ENCODE measurements at places on chromosomes 13 and 19.

GRCh38 chr13:82412749-82413148, 1469.5 kb downstream of the SLITRK1 start:
- DNase-seq: no peak

DNA sequence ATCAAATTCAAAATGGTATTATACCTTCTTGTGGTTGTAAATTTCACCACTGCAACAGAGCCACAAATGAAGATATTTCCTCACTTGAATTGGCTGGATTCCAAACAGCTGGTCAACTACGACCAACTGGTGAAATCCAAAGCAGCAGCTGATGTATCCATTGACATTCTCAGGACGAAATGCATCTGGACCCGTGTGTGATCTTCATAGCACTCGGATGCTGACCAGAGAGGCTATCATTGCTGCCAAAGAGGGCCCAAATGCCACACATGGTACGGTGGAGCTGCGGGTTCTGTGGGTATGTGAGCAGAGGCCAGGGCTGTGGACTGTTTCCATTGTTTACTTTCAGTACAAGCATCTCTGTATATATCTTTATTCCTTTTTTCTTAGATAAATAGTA, 25.6 kb upstream of the PCCA start:
- DNase-seq: peak; percentile 73

- DNase-seq: no peak
These were observed 56.4 kb downstream of the GGACT start for GRCh38 chr13:100532090-100532766.

- no peak for DNase-seq
These were observed 17.9 kb downstream of the SLC25A42 start for GRCh38 chr19:19081642-19082151.

DNA sequence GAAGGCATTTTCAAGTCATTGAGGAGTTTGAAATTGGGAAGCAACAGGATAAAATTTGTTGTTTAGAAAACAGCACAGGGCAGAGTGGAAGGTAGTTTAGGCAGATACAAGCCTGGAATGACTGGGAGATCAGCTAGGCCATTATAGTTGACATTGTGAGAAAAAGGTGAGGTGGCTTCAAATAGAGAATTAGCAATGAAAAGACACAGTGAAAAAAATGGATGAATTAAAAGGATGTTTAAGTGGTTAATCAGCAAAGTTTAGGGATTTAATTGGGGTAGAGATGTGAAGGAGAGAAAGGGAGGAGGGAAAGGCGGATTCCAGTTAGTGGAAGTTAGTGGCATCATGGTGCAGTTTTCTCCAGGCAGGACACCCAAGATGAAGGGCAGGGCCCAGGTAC, 570.5 kb upstream of the GPC6 start:
- DNase-seq: no peak

GRCh38 chr13:51839711-51840540, 5.1 kb downstream of the TMEM272 start:
- no peak for DNase-seq

GRCh38 chr13:99164226-99164625, 36.4 kb upstream of the UBAC2 start:
- DNase-seq: no peak

DNA sequence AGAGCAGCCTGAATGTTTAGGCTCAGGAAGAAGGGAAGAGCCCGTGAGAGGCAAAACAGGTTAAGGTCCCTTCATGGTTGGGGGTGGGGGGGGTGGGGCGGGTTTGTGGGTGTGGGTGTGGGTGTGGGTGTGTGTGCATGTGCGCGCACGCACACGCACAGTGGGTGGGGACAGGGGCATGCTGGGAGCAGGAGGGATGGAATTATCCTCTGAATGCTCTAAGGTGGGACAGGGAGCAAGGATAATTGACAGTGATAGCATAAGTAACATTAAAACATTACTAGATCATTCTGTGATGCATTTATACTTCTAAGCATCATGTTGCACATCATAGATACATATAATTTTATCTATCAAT, 64.7 kb downstream of the CCDC70 start:
- DNase-seq: no peak

DNA sequence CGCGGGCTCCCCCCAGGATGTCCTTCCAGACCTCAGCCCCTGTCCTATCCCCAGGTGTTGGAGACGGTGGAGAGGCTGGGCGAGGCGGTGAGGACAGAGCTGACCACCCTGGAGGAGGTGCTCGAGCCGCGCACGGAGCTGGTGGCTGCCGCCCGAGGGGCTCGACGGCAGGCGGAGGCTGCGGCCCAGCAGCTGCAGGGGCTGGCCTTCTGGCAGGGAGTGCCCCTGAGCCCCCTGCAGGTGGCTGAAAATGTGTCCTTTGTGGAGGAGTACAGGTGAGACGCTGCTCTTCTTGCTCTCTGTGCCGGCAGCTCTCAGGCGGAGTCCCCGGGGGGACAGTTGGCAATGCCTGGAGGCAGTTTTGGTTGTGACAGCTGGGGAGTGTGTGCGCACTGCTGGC, 6.9 kb downstream of the TTYH1 start:
- no peak for DNase-seq

- DNase-seq: no peak
These were observed 42.1 kb downstream of the RGCC start for GRCh38 chr13:41499452-41499851.

DNA sequence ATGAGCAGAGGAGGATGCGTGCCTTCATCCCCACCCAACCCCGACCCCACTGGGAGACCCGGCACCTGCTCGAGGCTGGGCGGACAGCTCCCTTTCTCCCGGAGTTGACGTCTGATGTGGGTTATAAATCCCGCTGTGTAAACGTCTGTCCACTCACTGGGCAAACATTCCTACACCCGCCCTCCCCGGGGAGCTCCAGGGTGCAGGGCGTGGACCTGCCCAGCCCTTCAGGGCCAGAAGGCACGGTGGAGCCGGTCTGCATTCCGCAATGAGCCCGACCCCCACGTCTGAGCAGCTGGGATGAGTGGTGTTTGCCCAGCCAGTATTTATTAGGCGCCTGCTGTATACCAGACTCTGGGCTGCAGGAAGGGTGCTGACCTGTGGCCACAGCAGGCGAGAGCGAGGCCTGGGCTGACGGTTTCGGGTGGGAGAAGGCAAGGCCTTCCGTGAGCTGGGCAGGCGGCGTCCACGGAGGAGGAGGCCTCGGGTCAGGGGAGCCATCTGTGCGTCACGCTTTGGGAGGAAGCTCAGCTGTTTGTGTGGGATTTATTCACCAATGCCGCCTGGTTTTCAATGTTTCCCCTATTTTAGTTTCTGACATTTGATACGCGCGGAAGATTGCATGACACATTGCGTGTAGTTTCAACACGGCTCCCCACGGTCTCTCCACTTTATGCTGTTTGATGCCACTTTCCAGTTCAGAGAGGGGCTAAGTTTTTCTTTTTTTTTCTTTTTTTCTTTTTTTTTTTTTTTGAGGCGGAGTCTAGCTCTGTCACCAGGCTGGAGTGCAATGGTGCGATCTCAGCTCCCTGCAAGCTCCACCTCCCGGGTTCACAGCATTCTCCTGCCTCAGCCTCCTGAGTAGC, 2.0 kb downstream of the MISP start:
- peak; percentile 91 for DNase-seq

GRCh38 chr19:13012690-13013608, 17.7 kb downstream of the NFIX start:
- DNase-seq: peak; percentile 37

- peak; percentile 41 for DNase-seq
These were observed 256.1 kb downstream of the SLITRK6 start for GRCh38 chr13:85543144-85543543.

DNA sequence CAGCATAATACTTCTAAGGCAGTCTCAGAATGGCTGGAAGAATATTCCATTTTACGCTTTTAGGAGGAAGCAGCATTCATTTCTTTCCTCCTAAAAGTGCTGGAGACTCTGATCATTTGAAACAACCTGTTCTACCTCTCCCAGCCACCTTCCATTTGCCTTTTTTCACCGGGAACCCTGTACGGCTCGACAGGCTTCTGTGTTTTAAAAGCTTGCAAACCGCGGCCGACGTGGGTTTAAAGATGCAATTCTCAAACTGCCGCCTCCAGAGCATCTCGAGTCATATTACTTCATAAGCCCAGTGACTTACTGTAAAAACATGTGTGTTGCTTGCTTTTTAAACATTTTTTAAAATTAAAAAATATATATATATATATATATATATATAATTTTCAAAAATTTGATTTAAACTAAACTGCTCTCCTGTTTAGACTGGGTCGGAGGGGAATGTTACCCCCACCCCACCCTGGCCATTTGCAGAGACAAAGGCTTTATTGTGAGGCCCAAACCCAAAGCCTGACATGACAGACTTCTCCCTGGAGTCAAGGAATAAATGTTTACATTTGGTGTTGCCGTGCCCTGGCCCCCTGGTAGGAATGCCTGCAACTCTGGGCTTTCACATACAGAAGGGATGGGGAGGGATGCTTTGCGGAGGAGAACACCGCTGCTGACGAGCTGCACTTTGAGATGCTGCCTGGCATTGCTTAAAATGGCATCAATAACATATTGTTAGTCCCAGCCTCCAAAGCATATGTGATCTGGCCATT, 30.4 kb downstream of the ZNF536 start:
- no peak for DNase-seq

DNA sequence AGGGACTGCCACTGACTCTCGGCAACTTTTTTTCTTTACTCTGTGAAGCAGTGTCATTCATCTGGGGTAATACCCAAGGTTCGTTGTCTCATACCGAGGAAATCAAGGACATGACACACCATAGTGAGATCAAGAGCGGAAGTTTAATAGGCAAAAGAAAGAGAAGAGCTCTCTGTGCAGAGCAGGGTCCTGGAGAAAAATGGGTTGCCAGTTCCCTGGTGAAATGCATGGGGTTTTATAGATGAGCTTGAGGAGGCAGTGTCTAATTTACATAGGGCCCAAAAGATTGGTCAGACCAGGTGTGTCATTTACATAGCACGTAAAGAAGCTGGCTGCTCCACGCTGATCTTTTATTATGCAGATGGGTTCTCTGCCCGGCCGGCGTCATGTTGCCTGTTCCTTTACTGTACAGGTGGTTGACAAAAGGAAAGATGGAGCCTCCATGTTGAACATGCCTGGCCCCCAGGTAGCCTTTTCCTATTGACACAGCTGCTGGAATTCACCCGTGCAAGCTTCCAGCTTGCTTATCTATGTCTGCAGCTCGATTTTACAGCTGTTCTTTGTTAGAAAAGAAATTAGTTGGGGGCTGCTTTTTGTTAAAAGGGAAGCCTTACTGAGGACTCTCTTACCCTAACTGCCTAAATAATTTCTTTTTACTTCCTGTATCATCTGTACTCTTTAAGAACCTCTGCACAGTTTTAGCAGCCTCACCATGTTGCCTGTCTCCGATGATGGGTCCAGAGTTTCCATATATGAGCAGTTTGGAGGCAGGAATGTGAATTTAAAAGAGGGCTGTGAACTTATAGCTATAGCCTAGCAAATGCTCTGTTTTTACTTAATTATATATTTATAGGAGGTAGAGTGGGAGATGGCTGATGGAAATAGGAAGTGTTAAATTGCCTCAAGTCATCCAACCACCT, 98.0 kb upstream of the DIAPH3 start:
- DNase-seq: no peak

GRCh38 chr13:43140985-43141384, 117.6 kb downstream of the DNAJC15 start:
- DNase-seq: no peak

DNA sequence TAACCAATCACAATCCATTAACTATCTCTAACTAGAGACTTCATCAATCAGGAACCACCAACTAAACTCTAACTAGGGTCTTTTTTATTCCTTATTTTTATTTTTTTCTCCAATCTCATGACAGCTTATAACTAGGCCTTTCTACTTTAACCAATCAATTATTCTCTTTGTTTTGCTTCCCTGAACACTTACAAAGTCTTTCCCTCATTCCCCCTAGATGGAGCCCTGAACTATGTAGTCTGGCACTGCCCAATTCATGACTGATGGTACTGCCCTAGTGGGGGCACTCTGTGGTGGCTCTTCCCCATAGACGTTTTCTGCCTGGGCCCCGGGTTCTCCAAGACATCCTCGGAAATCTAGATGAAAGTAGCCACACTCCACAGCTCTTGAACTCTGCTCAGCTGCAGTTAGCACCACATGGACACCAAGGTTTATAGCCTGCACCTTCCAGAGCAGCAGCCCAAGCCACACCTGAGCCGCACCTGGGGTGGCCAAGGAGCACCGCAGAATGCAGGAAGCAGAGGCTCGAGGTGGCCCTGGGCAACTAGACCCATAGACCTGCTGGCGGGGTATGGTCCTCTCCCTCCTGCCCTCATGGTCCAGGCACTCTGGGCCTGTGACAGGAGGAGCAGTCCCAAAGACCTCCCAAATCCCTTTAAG, 6.6 kb downstream of the ATP7B start:
- DNase-seq: no peak

DNA sequence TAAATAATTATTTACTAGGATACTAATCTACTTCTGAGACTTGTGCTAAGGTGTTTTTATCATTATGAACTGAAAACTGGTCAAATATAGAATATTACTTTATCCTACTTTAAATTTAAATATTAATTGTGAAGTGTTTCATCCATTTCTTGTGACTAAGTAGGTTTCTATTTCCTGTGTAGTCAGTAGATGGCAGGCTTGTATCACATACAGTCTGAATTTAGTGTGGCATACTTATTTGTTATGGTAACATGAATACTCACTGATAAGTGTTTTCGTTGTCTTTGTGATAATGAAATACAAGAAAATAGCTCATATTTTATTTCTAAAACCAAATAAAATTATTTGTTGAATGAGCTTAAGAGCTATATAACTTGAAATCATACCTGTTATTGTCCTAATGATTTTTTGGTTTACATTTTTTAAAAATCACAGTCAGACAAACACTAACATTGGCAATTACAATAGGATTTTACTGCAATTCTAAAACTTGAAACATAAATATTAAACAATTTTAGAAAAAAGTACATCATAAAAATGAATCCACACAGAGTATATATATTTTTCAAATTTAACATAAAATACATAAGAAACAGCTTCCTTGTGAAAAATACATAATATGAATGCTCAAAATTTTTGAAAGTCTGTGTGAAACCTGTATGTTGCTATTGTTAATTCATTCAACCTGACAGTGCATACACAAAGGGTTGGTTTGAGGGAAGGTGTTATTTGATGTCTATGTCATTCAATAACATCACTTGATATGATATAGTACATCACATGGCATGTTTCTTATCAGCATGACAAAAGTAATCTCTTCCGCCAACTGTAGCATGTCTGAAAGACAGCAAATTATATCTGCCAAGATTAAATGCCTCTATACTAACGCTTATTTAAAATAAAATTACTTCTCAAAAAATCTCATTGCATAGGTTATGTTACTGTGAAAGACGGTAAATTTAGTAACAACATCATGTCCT, 904.8 kb upstream of the PCDH20 start:
- peak; percentile 82 for DNase-seq

DNA sequence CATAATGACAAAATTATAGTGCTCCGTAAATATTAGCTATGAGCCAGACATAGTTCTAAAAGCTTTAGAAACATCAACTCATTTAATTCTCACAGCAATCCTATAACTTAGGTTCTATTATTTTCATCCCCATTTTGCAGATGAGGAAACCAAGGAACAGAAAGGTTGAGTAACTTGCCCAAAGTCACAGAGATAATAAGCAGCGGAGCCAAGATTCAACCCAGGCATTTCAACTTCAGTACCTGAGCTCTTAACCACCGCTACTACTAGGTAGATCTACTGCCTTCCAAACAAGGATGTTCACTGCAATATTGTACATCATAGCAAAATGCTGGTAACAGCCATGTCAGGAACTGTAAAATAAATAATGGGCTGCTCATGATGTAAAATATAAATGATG, 39.9 kb downstream of the ELF1 start:
- DNase-seq: no peak

GRCh38 chr19:7925171-7925851, 624 bp downstream of the CTXN1 start:
- DNase-seq: peak; percentile 74
